ENCODE measurements at places on chromosomes 13 and 19. TPM values are rescaled to one million over a fixed set of nuclear protein-coding genes. Genes with fewer than 3 reads are reported as not detected.

- DNase-seq, result peak; percentile 23
Measured at GRCh38 chr13:90545070-90545840, 802.2 kb upstream of the MIR17HG start.

DNA sequence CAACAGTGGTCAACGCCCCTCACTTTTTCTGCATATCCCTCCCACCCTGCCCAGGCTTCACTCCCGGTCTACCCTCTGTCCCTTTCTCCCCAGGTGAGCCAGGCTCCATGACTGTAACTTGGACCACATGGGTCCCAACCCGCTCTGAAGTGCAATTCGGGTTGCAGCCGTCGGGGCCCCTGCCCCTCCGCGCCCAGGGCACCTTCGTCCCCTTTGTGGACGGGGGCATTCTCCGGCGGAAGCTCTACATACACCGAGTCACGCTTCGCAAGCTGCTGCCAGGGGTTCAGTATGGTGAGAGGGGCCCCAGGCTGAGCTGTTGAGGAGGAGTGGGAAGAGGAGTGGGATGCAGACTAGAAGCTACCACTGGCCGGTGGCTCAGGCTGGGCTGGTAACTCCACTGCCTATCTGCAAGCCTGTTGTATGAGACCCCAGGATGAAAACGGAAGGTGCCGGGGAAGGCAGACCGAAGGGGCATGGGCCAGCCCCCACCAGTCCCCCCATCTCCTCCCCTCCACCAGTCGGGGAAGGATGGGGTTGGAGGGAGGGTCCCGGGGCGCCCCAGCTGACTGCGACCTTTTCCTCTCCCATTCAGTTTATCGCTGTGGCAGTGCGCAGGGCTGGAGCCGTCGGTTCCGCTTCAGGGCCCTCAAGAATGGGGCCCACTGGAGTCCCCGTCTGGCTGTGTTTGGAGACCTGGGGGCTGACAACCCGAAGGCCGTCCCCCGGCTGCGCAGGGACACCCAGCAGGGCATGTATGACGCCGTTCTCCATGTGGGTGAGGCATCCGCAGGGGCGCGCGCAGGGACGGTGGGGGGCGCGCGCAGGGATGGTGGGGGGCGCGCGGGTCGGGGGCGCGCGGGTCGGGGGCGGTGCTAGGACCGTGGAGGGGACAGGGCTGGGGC is 14.4 kb downstream of the ACP7 start:
- no peak for DNase-seq

GRCh38 chr19:6718741-6719539 is 1.5 kb downstream of the C3 start:
- DNase-seq, result peak; percentile 92

GRCh38 chr19:34359954-34360315 is 5.1 kb upstream of the GPI start:
- DNase-seq, result no peak

The CYP2F1 gene
- total RNA-seq, result not detected

All from MCF 10A (cell line).